ENCODE measurements at places on chromosomes 2 and 18. TPM values are rescaled to one million over a fixed set of nuclear protein-coding genes. Genes with fewer than 3 reads are reported as not detected.

The CRYBA2 gene
- not detected for total RNA-seq

The HAAO gene
- 0.53 TPM for total RNA-seq

The CD207 gene
- not detected for total RNA-seq

The CD302 gene
- 7.1 TPM for total RNA-seq

The SLC14A1 gene
- total RNA-seq = 1.1 TPM

The IL36B gene
- total RNA-seq = not detected

The LYG1 gene
- total RNA-seq = not detected

The MRPS5 gene
- 53.4 TPM for total RNA-seq

DNA sequence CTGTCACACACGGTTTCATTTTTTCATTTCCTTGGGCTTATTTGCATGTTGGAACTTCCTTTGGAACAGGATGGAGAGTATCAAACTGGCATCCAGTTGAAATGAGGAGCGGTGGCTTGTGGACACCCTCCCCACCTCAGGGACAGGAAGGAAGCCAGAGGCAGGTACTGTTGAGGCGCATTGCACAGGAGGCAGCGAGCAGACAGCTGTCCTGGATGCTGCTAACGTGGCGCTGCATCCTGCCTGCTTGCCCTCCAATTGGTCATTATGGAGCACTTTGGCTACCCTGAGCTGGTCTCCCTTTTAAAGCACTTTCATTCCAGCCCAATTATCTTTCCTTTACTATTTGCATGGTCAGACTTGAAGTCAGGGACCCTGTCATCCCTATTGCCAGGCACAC lies 80.7 kb upstream of the ITGA4 start:
- DNase-seq = no peak

GRCh38 chr2:36392571-36393255 lies 37.1 kb downstream of the CRIM1 start:
- DNase-seq = no peak

DNA sequence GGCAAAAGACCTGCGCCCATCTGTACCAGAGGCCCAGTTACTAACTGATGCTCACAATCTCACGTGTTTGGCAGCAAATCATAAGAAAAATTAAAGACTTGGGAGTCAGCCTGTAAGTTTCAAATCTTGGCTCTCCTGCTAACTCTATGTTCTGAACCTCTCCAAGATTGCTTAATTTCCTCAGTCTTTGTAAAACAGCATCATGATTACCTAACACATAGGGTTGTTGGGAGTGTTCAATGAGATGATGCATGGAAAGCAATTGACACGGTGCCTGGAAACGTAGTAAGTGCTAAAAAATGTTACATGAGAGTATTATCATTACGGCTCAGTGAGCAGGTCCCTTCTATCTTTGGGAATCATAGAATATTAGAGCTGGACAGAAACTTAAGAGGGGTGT lies 497.6 kb upstream of the TCF4 start:
- peak; percentile 42 for DNase-seq

- peak; percentile 52 for DNase-seq
Observed at GRCh38 chr2:39778775-39779340, at the start of gene THUMPD2. THUMPD2 (minus strand) TSS chr2:39779258; CDS start chr2:39779239, 19 bp downstream.

DNA sequence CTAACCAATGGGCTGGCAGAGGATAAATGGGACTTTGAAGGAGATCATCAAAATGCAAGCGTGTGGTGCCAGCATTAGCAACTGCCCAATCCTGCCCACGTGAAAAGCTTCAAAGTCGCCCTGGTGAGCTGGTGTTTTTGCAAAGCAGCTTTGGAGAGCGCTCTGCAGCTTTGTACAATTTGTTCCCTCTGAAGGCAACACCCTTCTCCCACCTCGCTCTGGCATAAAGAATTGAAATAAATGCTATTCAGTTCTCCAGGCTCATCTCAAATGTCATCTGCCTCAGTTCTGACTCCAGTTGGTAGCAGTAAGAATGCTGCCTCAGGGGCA lies 3.5 kb downstream of the COPS9 start:
- DNase-seq = peak; percentile 46

- DNase-seq = no peak
Observed at GRCh38 chr2:233089851-233090250, 29.7 kb downstream of the INPP5D start.

- no peak for DNase-seq
Observed at GRCh38 chr2:131034122-131035051, 58.9 kb downstream of the FAM168B start.

DNA sequence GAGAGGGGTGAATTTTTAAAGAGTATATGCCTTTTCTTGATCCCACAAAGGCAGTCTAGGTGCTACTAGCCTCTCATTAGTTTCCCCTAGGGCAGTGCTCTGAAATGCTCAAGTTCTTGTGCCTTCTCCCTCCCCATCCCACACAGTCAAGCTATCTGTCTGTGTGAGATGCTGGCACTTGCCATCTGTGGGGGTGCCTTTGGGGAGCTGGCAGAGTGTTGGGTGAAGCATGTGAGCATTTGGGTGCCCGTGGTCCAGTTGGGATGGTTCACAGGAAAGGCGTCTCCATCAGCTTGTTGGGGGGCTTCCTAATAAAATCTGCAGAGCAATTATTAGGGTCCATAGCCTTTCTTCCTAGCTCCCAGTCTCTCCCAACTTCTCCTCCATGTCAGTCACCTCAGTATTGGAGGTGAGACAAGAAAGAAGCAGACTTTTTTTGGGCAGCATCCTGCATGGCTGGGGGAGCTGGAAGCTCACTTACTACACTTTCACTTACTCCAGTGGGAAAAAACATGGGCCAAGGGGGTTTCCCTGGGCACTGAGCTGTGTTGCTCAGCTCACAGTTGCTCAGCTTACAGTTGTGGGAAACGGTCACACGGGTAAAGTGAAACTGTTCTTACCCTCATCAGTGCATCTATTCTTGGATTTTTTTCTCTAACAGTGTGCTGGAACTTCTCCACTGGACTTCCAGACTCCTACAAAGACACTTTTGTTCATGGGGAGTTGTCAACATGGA lies 29.3 kb downstream of the COLEC11 start:
- no peak for DNase-seq

DNA sequence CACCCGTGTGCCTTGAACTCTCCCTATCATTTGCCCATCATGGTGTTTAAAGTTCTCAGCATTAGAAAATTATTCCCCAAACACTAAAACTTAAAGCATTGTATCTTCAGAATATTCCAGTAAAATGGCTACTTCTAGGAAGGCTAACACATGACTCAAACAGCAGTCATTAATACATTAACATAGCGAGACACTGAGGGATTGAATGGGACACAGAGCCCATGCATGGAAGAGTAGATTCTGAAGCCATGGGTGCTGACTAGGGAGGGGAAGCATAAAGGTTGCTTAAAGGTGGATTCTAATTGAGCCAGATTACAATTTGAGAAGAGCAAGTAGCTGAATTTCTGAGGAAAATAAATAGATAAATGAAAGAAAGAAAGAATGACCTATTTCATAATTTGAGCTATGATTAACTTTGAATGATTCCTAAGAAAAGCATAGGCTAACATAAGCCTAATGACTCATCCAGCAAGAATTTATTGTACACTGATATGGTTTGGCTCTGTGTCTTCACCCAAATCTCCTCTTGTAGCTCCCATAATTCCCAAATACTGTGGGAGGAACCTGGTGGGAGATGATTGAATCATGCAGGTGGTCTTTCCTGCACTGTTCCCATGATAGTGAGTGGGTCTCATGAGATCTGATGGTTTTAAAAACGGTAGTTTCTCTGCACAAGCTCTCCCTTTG lies 79.8 kb upstream of the PIK3C3 start:
- no peak for DNase-seq

DNA sequence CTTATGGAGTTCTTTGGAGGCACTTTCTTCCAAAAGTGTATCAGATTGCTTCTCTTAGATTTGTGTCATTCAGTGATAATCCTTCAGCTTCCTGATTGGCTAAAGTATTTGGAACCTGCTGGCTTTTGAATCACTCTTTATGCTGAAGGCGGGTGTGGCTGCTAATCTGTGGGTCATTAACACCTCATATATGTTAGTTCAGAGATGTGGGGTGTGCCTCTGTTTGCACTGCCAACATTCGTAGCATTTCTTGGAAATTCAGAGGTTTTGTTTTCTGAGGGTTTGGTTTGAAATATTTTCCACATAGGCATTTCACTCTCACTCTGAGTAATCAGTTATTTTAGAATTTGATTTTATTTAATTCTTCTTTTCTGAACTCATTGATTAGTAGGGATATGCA lies 1604.4 kb upstream of the ACVR2A start:
- DNase-seq = no peak

- DNase-seq = no peak
Observed at GRCh38 chr2:1856922-1857321, 112.6 kb upstream of the PXDN start.

DNA sequence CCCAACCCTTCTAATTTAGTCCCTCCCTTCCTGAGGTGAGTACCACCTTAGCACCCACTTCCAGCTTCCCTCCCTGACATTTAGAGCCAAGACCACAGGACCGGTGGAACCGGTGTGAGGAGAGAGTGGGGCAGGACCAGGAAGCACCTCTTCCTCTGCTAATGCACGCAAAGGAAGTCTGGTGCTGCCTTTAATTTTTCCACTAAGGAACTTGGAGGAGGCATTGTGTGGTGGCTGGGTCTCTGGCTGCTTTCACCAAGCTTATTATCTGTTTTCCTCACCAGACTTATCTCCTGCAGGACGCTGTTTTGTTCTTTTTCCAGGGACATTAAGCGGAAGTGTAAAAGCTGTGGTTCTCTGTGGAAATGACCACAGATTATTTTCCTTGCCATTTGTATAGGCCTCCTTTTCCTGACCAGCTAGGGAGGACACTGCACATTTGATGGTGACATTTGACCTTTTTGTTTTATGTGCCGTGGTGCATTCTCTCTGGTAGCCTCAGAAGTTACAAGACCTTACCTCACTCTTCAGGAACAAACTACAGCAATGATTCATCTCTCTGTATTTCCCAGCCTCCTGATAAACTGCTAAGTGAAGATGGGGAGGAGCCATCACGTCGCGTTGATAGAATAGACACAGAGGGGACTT lies 39.8 kb upstream of the SPTBN1 start:
- no peak for DNase-seq

DNA sequence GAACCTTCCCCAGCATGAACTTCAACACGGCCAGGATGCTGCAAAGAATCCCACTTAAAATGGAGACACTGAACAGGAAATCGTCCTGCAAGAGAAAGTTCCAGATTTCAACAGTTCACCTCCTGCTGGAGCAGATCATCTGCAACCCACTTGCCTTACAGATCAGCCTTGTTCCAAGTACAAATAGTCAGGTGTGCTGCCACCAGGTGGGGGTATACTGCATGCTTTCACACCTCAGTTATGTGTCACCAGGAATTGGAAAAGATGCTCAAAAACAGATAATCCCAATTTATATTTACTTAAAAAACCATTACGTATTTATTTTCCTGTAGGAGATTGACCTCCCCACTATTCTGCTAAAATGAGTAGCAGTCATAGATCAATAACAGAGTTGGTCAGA lies 212.3 kb downstream of the MGAT5 start:
- no peak for DNase-seq

GRCh38 chr2:21837168-21837960 lies 713.6 kb downstream of the TDRD15 start:
- no peak for DNase-seq

GRCh38 chr2:119085613-119086012 lies 72.9 kb downstream of the C1QL2 start:
- DNase-seq = no peak

DNA sequence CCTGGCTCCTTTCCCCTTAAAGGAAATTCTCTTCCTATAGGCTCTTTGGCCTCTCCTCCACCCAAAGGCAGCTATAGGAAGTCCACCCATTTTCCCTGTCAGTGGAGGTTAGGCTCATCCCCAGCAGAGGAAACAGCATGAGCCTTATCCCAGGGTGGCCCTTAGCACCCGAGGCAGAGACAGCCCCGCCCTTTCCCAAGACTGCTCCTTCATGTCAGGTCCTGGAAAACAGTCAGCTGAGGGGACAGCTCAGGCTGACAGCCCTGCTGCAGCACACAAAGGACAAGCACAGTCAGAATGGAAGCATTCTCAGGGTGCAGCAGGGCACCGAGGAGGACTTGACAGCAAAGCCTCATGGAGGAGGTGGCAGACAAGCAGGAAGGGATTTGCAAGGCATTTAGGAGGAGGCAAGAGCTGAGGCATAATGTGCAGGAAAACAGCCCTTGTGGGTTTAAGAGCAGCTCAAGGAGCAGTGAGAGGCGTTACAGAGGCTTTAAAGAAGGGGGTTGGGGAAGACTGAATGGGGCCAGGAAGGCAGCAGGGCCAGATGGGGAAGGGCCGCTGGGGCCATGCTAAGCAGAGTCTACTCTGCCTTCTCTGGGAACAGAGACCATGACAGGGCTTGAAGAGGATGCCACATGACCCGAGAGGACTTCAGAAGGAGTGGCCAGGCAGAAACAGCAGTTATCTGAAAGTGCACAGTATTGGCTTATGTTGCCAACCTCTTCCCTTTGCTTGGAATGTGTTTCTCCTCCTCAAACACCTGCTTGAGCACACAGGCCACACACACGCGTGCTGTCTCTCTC lies 216.6 kb downstream of the SH3BP4 start:
- no peak for DNase-seq

- DNase-seq = peak; percentile 75
Observed at GRCh38 chr2:24926602-24927252, 6.7 kb upstream of the ADCY3 start.

- DNase-seq = no peak
Observed at GRCh38 chr2:170820757-170821530, 4.3 kb downstream of the GAD1 start.

DNA sequence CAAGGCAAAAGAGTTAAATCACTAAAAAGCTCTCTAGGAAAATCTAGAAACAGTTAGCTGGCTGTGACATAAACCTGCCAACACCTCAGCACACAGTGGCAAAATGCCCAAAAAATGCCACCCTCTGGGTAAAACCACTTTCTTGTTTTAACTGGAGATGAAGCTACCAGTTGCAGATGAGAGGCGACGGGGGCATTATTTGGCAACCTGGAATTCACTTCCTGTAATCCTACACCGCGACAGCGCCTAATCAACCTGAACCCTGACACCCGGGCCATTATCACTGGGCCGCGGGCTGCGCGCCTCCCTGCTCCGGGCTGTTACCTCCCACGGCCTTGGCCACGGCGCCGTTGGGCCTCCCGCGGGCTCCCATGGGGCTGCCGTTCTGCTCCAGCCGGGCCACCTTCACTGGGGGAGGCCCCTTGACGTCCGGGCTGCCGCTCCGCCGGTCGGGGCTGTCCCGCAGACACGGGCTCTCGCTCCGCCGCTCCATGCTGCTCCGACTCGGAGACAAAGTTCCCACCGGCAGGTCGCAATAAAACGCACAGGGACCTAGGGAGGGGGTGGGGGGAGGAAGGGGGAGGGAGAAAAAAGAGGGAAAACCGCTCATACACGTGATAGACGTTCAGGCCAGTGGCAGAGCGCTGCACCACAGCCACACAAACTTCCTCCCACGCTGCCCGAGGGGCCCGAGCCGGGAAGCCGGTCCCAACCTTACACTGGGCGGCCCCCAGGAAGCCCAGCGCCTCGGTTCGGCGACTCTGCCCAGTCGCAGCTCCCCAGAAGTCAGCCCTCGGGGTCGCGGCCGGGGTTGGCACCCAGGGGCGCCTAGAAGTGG lies 2.0 kb downstream of the SATB2 start:
- DNase-seq = no peak

- no peak for DNase-seq
Observed at GRCh38 chr2:42035241-42035640, 12.6 kb upstream of the PKDCC start.
